Uterus (tissue), 4 donors: ENCODE measurements at places on chromosomes 13 and 19.

- no peak for DNase-seq
These were observed 66.3 kb downstream of the SPRY2 start for GRCh38 chr13:80274643-80275042.

DNA sequence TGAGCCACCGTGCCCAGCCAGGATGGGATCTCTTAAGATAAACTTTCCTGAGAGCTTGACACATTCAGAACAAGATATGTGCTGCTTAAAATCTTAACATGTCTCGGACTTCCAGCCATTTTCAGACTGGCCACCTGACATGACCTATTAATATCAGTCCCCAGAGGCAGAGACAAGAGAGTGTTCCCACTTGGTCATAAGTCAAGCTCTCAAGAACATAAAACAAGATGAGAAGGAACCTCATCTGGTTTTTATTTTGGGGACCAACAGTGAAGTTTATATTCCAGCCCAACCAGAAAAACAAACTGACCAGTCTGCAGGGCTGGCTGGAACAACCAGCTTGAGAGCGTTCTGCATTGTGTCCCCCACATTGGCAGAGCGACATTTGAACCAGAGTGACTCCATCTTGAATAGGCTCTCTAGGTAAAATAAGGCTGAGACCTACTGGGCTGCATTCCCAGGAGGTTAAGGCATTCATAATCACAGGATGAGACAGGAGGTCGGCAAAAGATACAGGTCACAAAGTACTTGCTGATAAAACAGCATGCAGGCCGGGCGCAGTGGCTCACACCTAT lies 21.8 kb upstream of the PLEKHF1 start:
- no peak for DNase-seq

GRCh38 chr13:46668302-46668720 lies 115.3 kb downstream of the LRCH1 start:
- DNase-seq: peak; percentile 37

GRCh38 chr13:103634066-103634465 lies 567.8 kb upstream of the SLC10A2 start:
- no peak for DNase-seq

DNA sequence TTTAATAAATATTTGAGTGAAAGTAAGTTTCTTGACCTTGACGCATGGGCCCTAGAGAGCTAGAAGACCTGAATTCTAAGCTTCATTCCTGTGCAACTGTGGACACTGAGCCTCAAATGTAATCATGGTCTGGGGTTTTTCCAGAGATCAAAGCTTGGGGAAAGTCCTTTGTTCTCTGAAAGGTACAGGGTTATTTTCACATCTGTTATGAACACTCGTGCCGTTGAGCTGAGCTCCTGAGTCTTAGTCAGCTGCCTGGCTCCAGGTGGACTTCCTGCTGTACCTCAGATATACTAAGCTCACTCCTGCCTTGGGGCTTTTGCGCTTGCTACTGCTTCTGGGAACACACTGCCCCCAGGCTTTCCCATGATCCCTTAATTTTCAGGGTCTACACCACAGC lies 7.5 kb upstream of the ZBTB32 start:
- DNase-seq: no peak

GRCh38 chr19:15452111-15453047 lies 2.6 kb upstream of the WIZ start:
- DNase-seq: peak; percentile 94

DNA sequence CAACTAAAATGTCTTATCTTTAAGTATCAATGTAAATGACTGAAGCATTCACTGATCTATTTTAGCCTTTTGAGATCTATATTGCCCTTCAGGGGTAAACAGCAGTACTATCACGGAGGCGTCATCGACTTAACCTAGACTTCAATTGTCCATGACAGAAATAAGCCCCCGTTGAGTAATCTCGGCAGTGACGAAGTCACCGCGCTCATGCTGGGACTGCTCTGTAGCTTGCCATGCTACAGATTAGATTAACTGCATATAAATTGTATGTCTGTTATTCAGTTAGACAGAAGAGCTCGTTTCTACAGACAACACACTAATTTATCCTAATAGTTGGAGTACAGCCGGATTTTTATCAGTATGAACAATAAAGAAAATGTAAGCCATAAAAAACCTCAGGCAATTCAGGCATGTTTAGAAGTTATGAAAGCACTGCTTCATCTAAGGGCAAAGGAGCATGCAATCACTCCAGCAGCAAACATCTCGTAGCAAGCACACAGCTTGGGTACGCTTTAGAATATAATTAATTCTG lies 56.6 kb downstream of the TUBGCP3 start:
- DNase-seq: no peak

GRCh38 chr19:11797491-11797890 lies 832 bp upstream of the ZNF491 start:
- peak; percentile 89 for DNase-seq

DNA sequence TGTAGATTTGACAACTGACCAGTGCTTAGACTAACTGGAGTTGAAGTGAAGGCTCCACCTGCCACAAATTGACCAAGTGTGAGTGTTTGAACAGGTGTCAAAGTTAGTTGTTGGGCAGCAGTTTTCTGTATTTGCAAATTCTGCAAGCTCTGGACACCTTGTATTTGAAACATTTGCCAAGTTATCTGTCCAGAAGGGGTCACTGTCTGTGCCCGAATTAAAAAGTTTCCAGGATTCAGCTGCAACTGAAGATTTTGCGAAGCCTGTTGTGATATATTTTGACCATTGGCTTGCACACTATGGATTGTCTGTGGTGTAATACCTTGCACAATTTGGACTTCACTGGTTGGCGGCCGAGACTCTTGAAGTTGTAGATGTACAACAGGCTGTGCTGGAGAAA lies 1690.7 kb downstream of the SLITRK5 start:
- DNase-seq: no peak
